Stimulated activated CD4-positive, alpha-beta T cell treated with anti-CD3 and anti-CD28 coated beads, TNF-alpha, amount 100 ng/mL, for 24 hours (primary cell): ENCODE measurements at places on chromosomes 12 and 14.

DNA sequence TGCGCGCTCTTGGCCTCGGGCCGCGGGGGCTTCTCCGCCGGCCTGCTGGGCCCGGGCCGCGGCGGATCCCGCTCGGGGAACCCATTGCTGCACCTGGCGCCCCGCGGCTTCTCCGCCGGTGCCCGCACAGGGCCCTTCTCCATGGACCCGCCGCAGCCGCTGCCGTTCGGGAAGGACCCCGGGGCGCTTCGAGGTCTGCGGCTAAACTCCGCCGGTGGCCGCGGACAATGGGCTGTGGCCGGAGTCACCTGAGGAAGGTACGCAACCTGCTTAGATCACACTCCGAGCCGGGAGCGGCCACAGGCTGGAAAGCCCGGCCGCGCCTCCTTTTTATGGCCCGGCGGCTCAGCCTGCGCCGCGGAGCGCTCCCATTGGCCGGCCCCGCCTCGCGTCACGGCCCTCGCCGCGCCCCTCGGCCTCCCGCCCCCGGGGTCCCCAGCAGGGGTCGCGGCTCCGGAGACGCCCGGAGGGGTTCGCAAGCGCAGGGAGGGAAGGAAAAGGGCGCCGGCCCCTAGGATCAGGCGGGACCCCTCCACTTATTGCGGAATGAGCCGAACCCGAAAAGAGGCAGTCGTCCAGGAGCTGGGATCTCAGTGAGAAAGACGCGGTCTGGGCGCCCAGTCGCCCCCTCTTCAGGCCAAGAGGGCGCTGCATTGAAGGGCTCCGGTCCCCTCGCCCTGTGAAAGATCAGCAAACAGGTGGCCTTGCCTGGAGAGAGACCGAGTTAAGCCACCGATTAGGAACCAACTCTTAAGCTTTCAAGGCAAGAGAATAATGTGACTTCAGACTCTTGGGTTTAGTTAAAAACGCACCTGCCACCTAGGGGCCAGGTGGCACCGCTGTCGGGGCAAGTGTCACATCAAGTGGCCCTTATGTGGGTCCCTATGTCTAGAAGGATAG is at the start of gene GCH1:
Gene GCH1 (minus strand): TSS at position 306 of the 900 bp plus-strand sequence. CDS start 163 bp downstream, at position 143.
- DNase-seq: peak; percentile 51

- DNase-seq: no peak
These were observed 41.3 kb downstream of the BAZ1A start for GRCh38 chr14:34833549-34834523.

DNA sequence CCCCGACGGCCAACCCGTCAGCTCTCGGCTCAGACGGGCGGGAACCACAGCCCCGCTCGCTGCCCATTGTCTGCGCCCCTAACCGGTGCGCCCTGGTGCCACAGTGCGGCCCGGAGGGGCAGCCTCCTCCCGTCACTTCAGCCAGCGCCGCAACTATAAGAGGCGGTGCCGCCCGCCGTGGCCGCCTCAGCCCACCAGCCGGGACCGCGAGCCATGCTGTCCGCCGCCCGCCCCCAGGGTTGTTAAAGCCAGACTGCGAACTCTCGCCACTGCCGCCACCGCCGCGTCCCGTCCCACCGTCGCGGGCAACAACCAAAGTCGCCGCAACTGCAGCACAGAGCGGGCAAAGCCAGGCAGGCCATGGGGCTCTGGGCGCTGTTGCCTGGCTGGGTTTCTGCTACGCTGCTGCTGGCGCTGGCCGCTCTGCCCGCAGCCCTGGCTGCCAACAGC is at the start of gene WNT1:
Gene WNT1 (plus strand): TSS at position 32 of the 450 bp plus-strand sequence. CDS start 329 bp downstream, at position 361.
- no peak for DNase-seq

GRCh38 chr14:49306152-49306751 is 279.9 kb downstream of the RPS29 start:
- no peak for DNase-seq

- DNase-seq: no peak
These were observed 9.9 kb upstream of the ACVR1B start for GRCh38 chr12:51941604-51942003.

GRCh38 chr12:123391546-123392343 is 7.8 kb downstream of the KMT5A start:
- no peak for DNase-seq

- no peak for DNase-seq
These were observed 11.4 kb downstream of the EIF2S1 start for GRCh38 chr14:67371247-67372148.

GRCh38 chr12:41476499-41477439 is 288.6 kb downstream of the PDZRN4 start:
- no peak for DNase-seq

DNA sequence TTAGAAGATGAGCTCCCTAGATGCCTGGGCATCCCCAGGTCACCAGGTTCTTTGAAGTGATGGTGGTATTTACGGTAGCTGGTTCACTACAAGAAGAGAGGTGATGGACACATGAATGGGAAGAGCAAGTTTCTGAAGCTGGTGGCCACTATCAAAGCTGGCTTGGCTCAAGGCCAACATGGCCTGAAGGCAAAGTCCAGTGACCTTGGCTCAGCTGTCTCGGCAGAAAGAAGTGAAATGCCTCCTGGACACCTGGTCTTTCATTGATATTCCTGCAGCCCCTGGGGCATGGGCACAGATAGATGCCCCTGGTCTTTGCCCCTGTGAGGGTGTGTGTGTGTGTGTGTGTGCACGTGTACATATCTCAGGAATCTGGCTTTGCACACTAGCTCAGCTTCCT is 441.8 kb upstream of the TMPO start:
- no peak for DNase-seq

DNA sequence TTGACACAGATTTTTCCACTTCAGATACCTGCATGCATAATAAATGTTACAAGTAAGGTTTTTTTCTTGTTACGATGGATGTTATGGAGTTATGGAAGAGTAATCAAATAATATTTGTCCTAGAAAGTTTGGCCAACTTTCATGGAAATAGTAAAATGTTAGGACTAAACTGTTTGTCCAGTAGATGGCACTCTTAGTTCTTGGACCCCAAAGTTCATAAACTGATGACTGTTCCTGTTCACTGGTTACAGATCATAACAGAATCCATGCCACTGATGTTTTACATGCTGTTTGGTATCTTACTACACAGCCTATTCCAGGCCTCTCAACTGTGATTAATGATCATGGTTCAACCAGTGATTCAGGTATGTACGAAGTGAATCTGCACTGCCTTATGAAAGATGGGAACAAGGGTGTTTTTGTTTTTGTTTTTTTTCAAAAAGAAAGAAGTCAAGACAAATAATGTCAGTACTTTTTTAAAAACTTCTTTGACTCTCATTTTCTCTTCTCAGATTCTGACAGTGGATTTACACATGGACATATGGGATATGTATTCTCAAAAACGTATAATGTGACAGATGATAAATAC is 48.8 kb upstream of the SLCO1C1 start:
- no peak for DNase-seq

- DNase-seq: no peak
These were observed 4.4 kb downstream of the REM2 start for GRCh38 chr14:22887260-22887989.

- no peak for DNase-seq
These were observed 190.0 kb downstream of the CACNA1C start for GRCh38 chr12:2242816-2243215.

- DNase-seq: no peak
These were observed 18.1 kb downstream of the TBC1D15 start for GRCh38 chr12:71857657-71858056.

GRCh38 chr12:110015132-110015531 is 15.9 kb downstream of the ANKRD13A start:
- no peak for DNase-seq

DNA sequence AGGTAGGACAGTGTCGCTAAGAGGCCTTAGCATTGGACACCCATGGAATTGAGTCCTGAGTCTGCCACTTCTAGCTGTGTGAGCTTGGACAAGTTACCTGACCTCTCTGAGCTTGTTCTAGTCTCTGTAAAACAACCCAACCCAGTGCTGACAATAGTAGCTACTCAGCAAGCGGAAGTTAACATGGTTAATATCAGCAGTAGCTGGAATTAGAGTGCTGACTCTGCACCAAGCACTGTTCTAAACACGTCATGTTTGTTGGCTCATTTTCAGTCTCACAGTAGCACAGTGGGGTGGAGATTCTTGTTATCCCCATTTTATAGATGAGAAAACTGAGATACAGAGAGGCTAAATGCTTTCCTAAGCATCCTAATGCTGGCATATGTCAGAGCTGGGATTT is 47.5 kb upstream of the RIN3 start:
- no peak for DNase-seq

DNA sequence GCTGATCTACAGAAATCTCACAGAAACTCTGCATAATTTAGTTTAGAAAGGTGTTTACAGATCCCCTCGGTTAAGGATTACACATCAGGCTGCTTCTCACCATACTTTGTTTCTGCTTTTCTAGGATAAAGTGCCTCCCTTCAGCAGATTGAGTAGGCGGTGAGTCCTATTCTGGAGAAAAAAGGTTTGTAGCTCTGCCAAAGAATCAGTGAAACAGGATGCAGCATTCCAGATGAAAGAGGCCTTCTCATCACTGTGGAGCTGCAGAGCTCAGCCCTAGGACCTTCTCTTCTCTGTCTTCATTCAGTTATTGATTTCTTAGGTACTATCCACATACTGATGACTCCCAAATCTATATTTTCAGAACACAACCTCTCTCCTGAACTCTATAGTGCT is 155.5 kb upstream of the KRR1 start:
- no peak for DNase-seq

DNA sequence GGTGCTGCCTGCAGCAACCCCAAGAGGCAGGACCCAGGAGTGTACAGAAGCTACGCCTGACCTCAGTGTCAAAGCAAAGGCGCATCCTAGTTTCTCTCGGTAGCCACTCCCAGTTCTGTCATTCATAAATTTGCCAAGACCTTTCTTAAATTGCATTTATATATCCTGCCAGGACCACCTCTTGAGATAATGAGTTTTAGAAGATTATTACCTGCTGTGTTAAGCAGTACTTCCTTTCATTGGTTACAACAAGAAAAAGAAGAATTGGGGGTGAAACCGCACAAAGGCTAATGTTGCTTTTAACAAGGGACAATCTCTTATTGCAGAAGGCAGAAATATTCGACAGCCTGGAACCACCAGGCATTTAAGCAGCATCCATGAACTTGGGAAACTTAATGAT is 57.8 kb downstream of the CIT start:
- DNase-seq: no peak

GRCh38 chr12:98345308-98345876 is 170.0 kb upstream of the TMPO start:
- DNase-seq: no peak

DNA sequence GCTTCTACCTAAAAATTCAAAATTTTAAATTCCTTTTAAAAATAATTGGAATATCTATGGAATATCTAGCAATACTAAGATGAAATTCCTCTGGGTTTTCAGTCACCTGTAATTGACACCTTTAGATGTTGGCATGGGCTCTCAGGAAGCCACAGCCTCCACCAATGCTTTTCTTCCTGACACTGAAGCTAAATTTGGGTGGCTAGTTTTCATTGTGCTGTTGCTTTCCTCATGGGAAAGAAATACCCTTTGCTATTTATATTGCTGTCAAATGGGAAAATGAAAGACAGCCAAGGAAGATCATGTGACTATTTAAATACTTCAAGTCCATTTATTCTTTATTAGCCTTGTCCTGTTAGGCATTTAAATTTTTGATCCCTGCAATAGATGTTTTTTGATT is 313.0 kb downstream of the NAV3 start:
- no peak for DNase-seq

DNA sequence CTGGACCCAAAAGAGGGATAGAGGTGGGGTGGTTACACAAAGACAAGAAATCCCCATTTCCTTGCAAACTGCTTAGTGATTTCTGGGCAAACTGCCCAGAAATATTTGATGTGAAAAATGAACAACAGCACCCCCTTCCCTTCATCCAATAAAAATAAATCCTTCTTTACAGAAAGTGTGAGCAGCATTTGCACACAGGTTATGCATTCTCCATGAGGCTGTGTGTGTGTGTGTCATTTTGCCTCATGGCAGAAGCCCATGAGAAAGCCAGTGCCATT is 17.2 kb upstream of the NRXN3 start:
- no peak for DNase-seq

- no peak for DNase-seq
These were observed 388.1 kb upstream of the TMPO start for GRCh38 chr12:98127336-98127679.

- DNase-seq: no peak
These were observed 27.9 kb downstream of the DYRK4 start for GRCh38 chr12:4589941-4590340.

- no peak for DNase-seq
These were observed 405.4 kb upstream of the MIS18BP1 start for GRCh38 chr14:45658226-45658916.

DNA sequence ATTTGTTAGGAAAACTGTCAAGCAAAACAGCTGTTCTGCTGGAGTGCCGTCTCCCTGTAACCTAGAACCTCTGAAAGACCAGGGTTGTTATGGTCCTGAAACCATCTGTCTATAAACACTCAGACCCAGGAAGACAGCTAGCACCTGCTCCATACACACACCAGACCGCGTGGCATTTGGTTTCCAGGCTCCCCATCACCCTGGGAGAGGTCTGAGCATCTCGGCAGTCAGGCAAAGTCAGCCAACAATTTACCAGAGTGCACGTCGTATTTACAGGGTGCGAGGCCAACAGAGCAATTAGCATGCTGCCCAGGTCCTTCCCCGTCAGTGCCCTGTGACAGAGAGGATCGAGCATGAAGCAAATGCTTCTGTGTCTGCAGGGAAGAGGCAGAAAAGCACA is 272.5 kb downstream of the SLC15A4 start:
- no peak for DNase-seq

- no peak for DNase-seq
These were observed 106.8 kb downstream of the DAD1 start for GRCh38 chr14:22482085-22482694.

GRCh38 chr14:65948302-65948701 is 535.8 kb downstream of the FUT8 start:
- no peak for DNase-seq

DNA sequence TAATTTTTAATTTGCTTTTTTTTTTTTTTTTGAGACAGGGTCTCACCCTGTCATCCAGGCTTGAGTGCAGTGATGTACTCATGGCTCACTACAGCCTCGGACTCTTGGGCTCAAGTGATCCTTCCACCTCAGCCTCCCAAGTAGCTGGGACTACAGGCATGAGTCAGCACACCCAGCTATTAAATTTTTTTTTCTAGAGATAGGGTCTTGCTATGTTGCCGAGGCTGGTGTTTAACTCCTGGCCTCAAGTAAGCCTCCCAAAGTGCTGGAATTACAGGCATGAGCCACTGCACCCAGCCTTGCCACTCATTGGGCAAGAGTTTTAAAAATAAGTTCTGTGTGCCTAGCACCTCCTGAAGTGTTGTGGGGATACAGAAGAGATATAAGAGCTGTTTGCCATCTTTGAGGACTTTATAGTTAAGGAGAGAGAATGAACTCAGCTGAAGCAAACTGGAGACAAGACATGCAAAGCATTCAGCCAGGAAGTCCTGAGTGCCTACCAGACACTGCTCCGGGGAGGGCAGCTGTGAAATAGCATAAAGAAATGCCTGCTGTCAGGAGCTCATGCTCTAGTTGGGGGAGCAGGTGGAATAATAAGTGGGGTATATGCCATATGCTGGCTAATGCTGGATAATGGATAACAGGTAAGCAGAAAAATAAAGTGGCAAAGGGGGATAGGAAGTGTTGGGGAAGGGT is 15.0 kb upstream of the EMP1 start:
- no peak for DNase-seq
